ENCODE measurements at places on chromosomes 6 and 20. TPM values are rescaled to one million over a fixed set of nuclear protein-coding genes. Genes with fewer than 3 reads are reported as not detected.

GRCh38 chr6:142411145-142411544 is 109.3 kb downstream of the ADGRG6 start:
- no peaks in the 10 kb centered on the region for H3K27me3 ChIP-seq
- no peaks in the 10 kb centered on the region for H3K4me1 ChIP-seq
- H3K36me3 ChIP-seq = no peaks in the 10 kb centered on the region
- no peak for DNase-seq
- H3K4me3 ChIP-seq = no peak overlapping the region

- peaks cover 23% of the 10 kb centered on the region for H3K27me3 ChIP-seq
- H3K4me1 ChIP-seq = no peaks in the 10 kb centered on the region
- no peak for DNase-seq
- no peak overlapping the region for H3K27ac ChIP-seq
- H3K4me3 ChIP-seq = no peak overlapping the region
Observed at GRCh38 chr20:30919514-30920188, 337.8 kb upstream of the DEFB115 start.

DNA sequence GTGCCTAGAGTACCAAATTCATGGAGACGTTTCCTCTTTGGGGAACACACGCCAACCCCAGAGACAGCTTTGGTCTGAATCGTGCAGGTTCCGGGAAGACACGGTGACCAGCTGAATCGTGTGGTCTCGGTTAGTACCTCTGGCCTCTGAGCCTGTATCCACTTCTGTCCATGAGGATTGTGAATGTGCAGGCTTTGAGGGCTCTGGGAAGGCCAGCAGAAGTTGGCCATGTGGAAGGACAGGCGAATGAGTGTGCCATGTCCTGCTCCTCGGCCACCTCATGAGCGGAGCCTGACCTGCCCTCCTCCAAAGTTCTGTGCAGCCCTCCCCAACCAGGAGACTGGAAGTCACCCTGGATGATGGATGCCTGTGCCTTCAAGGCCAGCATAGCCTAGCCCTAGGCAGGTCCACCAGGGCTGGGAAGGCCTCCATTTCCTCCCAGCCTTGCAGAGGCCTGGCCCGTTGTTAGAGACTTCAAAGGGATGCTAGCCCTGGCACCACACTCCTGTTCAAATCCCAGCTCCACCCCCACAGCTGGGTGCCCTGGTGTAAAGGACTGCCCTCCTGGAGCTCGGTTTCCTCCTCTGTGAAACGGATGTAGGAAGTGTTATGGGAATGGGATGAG is 1.7 kb upstream of the TMEM74B start:
- peaks cover 5% of the 10 kb centered on the region for H3K4me1 ChIP-seq
- H3K36me3 ChIP-seq = no peaks in the 10 kb centered on the region
- H3K27ac ChIP-seq = no peak overlapping the region

DNA sequence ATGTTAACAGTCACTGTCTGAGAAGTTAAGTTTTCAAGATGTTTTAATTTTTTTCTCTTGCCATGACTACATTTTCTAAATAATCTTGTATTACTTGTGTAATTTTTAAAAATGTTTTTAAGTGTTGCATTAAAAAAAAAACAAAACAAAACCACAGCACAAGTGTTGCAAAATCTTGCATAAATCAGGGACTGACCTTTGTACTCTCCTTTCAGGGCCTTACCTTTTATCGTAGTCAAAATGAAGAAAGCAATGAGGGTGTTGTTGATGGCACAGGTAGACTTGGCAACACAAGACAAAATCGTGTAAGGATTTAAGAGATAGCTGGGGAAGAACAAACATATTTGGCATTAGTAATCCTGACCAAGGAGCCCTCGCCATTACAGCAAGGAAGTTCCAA is 42.5 kb downstream of the PIGU start:
- H3K27me3 ChIP-seq = no peaks in the 10 kb centered on the region
- no peak overlapping the region for H3K4me3 ChIP-seq
- DNase-seq = no peak
- no peaks in the 10 kb centered on the region for H3K4me1 ChIP-seq
- H3K27ac ChIP-seq = no peak overlapping the region

DNA sequence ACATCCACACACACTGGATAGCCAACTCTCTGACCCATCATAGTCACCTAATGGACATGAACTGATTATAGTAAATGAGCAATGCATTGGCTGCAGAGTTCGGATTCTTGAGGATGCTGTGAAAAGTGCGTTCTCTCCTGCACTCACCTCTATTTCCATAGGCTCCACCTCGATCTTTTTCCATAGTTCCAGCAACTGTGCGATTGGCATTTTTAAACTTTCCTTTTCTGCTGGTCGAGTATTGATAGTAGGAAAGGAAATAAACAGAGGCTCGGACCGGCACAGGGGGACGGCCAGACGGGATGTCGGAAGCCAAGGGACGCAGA is 94.4 kb downstream of the RNASET2 start:
- H3K4me1 ChIP-seq = peaks cover 3% of the 10 kb centered on the region
- DNase-seq = peak; percentile 1
- H3K4me3 ChIP-seq = peak overlapping the region; percentile 37
- no peak overlapping the region for H3K27ac ChIP-seq
- no peaks in the 10 kb centered on the region for H3K36me3 ChIP-seq
- H3K27me3 ChIP-seq = peaks cover 56% of the 10 kb centered on the region

- no peaks in the 10 kb centered on the region for H3K36me3 ChIP-seq
- H3K4me3 ChIP-seq = no peak overlapping the region
- no peak overlapping the region for H3K27ac ChIP-seq
- DNase-seq = no peak
- H3K27me3 ChIP-seq = no peaks in the 10 kb centered on the region
- no peaks in the 10 kb centered on the region for H3K4me1 ChIP-seq
Observed at GRCh38 chr6:135633573-135633972, 136.0 kb upstream of the AHI1 start.

The SEMG1 gene
- 0.31 TPM for total RNA-seq

DNA sequence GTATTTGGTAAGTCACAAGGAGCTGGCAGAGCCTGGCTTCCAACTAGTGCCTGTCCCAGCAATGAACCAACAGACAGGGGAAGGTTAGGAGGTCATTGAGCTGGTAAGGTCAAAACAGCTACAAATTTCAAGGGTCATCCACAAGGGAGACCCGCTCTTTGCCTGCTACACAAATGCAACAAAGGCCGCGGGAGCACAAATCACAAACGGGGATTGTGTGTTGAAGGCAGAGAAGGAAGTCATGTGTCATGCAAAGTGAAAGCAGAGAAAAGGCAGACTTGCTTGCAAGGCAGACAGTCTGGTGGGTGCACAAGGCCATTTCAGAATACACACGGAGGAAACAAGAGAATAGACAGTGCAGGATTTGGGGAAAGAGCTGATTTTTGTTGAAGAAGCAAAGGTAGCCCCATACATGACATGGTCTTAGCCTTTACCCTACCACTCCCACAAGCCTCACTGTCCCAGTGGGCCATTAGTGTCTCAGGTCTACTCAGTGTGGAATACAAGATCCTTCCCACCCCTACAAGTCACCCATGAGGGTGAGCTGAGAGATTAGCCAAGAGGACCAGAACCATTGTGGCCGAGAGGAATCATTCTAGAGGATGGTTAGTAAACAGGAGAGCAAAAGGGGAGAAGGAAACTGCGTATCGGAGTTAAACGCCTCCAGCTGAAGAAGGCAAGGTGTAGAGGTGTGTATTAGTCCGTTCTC is 18.1 kb upstream of the SAMHD1 start:
- no peak for DNase-seq
- H3K4me1 ChIP-seq = no peaks in the 10 kb centered on the region
- H3K4me3 ChIP-seq = no peak overlapping the region
- H3K27ac ChIP-seq = peak overlapping the region; percentile 65
- H3K27me3 ChIP-seq = no peaks in the 10 kb centered on the region

The SYNDIG1 gene
- 2.0 TPM for total RNA-seq

DNA sequence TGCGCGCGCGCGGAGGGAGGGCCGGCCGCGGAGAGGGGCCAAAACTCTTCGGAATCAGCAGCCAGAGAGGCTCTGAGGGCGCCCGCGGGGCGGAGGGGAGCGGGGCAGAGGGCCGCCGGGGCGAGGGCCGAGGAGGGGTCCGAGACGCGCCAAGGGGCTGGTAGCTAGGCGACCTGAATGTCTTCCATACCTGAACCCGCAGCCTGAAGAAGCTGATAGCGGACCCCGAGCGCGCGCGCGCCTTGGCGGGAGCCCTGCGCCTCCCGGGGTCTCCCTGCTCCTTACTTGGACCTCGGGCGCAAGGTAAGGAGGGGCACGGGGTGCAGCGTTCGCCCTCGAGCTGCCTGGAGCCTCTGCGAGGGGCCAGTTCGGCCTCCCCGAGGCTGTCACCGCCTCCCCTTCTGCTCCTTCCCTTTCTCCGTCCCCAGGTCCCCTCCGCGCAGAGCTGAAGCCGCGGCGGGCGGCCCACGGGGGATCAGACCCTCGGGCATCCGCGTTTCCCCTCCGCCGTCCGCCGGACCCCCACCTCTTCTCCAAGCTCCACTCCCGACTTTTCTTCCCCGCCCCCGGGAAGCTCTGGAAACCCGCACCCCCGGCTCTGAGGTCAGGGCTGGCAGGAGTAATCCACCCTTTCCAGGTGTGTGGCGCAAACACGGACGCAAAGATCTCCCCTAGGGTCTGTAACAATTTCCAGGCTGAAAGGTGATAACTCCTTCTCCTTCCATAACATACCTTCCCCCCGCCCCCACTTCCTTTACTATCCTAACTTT is 13.1 kb upstream of the DEK start:
- peaks cover 78% of the 10 kb centered on the region for H3K27me3 ChIP-seq
- H3K4me3 ChIP-seq = peak overlapping the region; percentile 26
- no peak overlapping the region for H3K27ac ChIP-seq

DNA sequence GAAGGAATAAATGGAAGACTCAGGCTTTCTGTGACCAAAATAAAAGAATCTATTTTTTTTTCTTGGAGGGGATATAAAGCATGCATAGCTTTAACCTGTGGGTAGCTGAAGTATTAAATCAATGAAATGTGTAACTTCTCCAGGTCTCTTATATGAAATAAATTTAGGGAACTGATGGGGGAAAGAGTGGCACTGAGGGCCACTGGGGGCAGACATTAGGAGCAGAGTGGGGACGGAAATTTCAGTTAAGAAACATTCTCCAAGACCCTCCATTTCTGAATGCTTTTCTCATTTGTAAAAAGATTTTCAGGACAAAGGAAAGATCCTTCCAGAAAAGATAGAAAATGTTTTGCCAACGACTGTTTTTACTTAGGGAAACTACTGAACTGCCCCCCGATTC is 131.0 kb downstream of the GPX5 start:
- no peaks in the 10 kb centered on the region for H3K36me3 ChIP-seq
- H3K4me1 ChIP-seq = no peaks in the 10 kb centered on the region
- DNase-seq = no peak
